ENCODE measurements at places on chromosomes 2 and 18.

GRCh38 chr2:6986301-6986911, 69.2 kb downstream of the RNF144A start:
- DNase-seq, result no peak

DNA sequence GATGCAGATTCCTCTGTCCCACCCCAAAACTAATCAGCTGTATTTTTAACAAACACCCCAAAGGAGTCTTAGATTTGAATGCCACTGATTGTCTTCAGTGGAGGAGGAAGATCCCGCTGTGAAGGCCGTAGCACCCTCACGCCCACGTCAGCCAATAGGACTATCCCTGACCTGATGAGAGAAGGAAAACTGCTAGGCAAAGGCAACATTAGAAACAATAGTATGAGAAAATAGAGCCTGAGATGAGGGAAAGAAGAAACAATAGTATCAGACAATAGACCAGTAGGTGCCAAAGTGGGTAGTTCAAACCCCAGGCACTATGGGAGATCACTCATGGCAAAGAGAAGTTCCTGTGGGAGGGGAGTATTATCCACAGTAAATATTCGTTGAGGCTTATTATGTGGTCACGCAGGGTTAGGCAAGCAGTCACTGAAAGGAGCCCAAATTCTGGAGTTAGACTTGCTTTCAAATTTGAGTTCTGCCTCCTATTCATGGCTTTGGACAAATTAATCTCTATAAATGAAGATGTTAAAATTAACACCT, 2.8 kb downstream of the PCBP1 start:
- DNase-seq, result peak; percentile 48

GRCh38 chr2:128263902-128264331, 54.8 kb downstream of the HS6ST1 start:
- DNase-seq, result no peak

- no peak for DNase-seq
These were observed 76.5 kb upstream of the DLX2 start for GRCh38 chr2:172179045-172179701.

- DNase-seq, result peak; percentile 33
These were observed 256.0 kb downstream of the CDH20 start for GRCh38 chr18:61589053-61589723.

GRCh38 chr2:37583402-37583801, 88.0 kb downstream of the CDC42EP3 start:
- DNase-seq, result no peak

GRCh38 chr2:197144183-197144582, 166.4 kb downstream of the ANKRD44 start:
- no peak for DNase-seq

DNA sequence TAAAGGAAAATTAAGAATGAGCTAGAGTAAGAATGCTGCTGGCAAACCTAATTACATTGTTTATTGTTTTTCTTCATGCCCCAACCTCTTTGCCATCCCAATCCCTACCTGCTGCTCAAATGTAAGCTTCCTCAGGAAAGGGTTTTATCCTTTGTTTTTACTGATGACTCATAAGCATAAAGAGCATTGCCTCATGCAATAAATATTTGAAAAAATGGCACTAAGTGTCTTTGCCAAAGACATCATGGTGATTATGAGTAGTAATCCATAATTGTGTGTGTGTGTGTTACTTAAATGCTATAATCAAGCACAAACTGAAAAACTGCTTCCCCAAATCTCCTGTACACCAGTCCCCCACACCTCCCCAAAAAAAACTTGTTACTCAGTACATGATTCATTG, 53.4 kb downstream of the DNER start:
- no peak for DNase-seq

DNA sequence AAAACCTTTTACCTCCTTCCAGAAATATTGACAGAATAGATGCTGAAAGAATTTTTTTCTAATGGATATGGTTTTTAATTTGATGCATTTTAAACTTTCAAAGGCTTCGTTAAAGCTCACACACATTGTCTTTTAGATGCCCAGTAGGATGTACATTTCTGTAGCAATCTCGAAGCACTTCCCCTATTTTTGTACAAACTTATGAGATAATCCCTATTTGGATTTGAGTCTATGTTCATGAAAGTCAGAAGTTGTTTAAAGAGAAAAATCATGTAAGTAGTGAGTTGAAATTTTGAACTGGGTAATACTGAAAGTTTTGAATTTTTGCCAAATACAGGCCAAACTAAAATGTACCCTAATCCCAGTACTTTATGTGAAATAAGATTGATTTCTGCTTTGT, 38.1 kb upstream of the MMADHC start:
- DNase-seq, result no peak

- peak; percentile 21 for DNase-seq
These were observed 101.4 kb downstream of the NFATC1 start for GRCh38 chr18:79496978-79497637.

GRCh38 chr2:221705185-221705877, 133.2 kb upstream of the EPHA4 start:
- DNase-seq, result no peak

DNA sequence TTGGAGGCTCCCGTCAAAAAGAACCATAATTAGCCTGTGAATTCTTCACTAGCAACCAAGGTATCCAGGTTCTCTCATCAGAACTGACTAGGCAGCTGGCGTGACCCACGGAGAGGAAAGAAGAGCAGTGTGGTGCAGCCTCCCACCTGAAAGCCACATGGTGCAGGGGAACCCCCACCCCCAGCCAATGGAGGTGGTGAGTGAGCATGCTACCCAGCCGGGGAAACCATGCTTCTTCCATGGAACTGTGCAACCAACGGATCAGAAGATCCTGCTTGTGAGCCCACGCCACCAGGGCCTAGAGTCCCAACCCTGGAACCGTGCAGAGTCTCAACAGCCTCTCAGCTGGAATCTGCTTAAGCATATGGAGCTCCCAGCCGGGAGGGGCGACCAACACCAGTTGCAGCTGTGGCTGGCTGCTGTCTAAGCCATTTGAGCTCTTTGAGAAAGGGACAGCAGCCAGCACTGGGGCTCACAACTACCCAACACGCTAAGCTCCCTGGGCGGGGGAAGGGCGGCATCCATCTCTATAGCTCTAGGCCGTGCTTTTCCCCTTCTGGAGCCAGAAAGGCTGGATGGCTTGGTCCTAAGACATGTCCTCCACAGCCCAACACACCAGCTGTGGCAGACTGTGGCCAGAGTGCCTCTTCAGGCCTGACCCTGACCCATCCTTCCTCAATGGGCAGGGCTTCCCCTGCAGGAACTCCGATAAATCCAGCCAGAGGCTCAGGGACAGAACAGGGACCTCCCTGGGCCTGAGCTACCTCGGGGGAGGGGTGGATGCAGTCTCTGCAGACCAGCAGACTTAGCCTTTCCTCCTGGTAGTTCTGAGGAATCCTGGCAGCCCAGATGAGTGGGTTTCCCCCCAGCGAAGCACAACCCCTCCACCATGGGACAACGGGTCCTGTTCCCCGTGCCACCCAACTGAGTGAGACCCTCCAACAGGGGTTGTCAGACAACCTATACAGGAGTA, 151.4 kb upstream of the NXPH2 start:
- DNase-seq, result no peak

GRCh38 chr2:104794441-104794840, 59.5 kb upstream of the POU3F3 start:
- no peak for DNase-seq

DNA sequence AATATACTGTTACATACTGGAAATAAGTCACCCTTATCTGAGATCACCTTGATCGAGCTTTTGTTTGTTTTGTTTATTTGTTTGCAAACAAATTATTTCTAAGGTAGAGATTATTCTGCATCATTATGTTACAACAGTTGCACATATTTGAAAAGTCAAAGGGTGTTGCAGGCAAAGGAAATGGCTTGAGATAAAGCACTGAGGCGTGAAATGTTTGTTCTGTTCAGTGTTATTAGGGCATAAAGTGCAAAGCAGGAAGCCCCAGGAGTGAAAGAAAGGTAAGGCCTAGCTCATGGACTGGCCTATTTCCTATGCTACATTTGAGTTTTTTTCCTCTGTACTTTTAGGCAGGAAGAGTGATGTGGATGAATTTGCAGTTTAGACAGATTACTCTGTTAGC, 1815.6 kb upstream of the LRRTM1 start:
- DNase-seq, result no peak

DNA sequence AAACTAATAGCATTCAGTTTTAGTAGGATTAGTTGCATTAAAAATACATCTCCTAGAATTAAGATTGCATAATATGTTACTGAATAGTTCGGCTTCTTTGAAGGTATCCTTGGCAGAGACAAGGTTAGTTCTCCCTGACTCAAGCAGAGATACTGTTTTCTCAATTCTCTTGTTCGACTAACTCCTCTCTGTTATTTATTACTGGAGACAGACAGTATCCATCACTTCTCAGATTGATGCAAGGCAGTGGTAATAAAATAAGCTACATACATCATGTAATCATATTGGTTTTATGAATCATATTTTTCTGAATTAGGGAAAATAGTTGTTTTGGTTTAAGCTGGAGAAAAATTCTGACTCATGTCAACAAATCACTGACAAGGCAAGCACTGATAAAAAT, 134.8 kb downstream of the SLC8A1 start:
- no peak for DNase-seq

DNA sequence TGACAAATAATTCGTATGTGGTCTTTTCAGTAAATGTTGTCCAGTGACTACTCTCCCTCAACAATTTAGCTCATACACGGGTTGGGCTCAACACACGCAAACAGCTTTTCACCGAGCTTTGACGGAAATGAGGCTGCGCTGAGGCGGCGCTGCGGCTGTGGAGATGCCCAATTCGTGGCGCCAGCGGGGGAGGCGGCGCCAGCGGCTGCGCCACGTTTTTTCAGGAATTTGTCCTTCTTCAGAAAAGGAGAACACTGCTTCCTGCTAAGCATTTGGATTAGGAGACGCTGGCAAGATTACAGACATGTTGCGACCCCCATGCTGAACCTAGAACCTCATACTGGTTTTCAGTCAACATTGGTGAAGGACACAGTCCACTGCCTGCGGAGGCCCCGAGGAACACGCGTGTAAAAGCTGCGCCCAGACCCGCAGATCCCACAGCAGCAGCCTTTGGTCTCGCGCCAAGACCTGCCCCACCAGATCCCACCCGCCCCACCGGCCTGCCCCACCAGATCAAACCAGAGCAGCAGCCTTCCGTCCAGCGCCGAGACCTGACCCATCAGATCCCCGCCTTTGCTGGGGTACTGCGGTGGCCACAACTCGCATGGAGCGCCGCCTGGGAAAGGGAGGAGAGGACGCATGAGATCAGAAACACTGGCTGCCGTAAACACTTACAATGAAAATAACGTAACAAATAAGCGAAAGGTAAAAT, 173.8 kb downstream of the TMEM18 start:
- no peak for DNase-seq

- no peak for DNase-seq
These were observed 291.4 kb downstream of the CCDC85A start for GRCh38 chr2:56475191-56475590.

- no peak for DNase-seq
These were observed 763 bp upstream of the OLA1 start for GRCh38 chr2:174248998-174249592.

- DNase-seq, result no peak
These were observed 335 bp upstream of the NCKAP5 start for GRCh38 chr2:133568598-133568997.

DNA sequence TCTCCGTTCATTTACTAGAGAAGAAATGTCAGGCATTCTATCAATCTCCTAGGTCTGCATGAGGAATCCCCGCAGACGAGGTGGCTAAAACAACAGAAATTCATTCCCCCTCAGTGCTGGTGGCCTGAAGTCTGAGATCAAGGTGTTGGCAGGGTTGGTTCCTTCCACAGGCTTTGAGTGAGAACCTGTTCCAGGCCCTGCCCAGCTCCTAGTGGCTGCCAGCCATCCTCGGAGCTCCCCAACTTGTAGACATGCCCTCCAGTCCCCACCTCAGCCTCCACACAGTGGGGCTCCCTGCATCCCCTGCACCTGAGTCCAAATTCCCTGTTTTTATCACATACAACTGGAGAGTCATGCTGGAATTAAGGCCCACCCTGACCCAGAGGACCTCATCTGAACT, 145.3 kb upstream of the ALKAL2 start:
- no peak for DNase-seq

DNA sequence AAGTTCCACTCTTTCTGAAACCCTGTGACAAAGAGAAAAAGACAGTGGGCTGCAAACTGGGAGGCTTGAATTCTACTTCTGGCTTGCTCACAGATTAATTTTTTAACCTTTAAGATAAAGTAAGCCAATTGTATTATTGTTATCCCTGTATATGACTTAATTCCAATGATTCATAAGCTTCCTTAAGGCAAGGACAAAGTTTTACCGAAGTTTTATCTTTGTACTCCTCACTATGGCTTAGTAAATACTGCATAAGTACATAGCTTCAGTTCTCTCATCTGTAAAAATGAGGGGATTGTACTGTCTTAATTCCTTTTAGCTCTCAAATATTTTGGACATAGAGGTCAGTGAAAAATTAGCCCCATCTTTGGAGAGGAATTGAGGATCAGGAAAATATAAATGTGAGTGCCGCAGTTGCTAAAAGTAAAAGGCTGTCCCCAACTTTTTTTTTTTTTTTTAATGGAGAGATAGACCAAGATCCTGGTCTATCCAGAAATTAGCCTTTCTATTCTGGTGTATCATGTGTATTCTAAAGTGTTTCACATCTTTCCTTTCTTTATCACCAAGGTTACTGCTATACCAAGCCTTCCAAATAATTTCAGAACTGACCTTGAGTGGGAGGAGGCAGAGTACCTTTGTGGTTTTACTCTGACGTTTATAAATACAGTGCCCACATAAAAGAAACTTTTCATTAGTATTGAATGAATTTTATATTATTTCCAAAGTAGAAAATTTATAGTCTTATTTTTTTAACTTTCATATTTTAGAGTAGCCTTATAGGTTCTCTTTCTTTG, 13.3 kb downstream of the RELCH start:
- no peak for DNase-seq

GRCh38 chr2:227460070-227460485, 11.9 kb upstream of the AGFG1 start:
- DNase-seq, result no peak

DNA sequence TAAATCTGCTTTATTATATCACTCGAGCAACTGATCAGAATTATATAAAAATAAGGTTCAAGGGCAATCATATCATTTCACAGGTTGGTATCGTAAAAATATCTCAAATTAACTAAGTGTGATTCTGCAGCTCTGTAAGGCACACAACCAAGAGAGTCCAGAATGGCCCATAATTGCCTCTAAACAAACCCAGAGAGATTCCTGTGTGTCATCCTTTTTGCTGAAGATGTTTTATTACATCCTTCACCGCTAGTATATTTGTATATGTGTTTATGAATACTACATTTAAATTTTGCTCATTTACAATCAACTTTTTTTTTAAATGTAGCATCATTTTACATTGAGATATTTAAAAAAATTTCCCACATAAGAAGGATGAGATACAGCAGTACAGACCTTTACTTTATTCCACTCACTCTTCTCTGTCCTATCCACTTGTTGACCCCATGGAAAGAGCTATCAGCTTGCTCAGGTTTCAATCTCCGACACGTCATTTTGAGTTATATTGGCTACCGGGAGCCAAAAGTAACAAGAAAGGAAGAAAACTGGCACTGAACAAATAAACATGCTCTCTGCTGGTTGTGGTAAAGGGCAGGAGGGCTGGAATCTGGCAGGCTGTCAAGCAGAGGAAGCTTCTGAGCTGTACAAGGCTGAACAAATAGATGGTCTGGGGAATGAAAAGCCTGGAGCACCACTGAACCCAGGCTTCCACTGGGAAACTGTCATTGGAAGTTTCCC, 23.1 kb downstream of the PLA2R1 start:
- DNase-seq, result peak; percentile 84
